ENCODE measurements at places on chromosomes 11 and 22.

DNA sequence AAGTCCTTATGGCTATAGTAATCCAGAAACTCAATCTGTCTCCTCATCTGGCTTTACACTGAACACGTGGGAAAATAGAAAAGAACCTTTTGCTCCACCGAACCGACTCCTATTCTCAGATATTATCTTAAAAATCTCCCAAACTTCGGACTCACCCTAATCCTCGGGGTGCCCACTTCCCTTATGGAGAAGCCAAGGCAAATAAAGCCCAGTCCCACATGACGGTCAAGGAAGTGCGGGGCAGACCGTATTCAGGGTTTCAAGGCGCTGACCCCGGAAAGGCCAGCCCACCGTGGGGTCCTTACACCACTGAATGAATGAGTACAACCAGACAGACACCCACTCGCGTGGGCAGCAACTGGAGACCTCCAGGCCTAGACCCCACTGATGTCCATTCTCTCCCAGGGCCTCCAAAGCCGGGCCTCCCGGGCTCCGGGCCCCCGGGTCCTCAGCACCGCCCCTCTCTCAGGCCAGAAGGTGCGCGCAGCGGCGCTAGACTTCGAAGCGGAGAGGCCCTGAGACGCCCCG is 489 bp downstream of the NUP98 start:
- DNase-seq, result no peak

GRCh38 chr22:46546466-46547178 is 9.2 kb upstream of the CELSR1 start:
- DNase-seq, result peak; percentile 42

- no peak for DNase-seq
These were observed 310.7 kb upstream of the NCAM1 start for GRCh38 chr11:112650527-112650926.

- DNase-seq, result no peak
These were observed 258.8 kb downstream of the SOX6 start for GRCh38 chr11:16097543-16097942.

GRCh38 chr11:122258446-122259194 is 142.6 kb upstream of the BLID start:
- DNase-seq, result no peak

DNA sequence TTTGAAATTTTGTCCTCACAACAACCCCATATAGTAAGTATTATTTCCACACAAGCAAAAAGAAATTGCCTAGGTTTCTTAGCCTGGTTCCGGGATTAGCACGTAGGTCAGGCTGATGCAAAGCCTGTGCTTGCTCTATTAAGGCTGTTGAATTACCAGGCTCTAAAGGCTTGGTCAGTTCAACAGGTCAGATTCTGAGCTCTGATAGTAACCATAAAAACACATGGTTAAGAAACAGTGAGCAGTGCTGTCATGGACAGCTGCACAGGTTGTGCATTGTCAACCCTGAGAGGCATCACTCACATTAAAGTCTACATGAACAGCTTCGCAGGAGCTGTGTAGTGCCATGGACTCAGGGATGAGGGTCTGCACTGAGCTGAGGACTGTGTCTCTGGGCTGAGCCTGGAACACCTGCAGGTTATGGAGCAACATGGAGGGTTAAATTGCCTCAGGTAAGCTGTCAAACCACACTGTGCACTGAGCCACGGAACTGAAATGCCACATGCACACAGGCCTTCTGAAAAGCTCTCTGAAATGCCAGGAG is 98.0 kb downstream of the PIWIL4 start:
- no peak for DNase-seq

DNA sequence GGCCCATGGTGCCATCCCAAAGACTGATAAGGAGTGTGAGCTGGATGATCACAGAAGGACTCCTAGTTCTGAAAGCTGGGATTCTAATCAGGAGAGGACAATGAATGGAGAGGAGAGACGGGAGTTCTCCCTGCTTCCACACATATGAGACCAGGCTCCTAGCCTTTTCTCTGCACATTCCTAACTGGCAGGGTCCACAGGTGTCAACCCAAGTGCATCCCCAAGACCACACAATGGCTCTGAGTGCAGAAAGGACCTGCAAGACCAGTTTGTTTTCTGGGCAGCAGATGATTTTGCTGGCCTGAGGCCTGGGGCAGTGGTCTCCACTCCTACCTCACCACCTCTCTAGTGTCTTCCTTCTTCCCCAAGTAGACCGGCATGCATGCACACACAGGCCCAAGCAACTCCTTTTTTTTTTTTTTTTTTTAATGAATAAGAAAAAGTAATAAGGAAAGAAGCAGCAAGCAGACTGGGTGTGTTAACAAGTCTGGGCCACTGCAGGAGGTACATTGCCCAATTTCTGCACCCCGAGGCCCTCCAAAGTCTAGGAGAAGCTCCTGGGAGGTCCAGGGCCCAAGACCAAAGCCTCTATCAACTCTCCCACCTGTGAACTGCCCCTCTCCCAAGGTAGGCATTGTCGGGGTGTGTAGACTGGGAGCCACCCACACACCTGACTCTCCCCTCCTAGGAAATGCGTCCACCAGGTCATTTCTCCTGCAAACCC is 1.2 kb upstream of the TSKU start:
- no peak for DNase-seq

GRCh38 chr11:117143390-117143789 is 697 bp upstream of the PAFAH1B2 start:
- DNase-seq, result peak; percentile 65

DNA sequence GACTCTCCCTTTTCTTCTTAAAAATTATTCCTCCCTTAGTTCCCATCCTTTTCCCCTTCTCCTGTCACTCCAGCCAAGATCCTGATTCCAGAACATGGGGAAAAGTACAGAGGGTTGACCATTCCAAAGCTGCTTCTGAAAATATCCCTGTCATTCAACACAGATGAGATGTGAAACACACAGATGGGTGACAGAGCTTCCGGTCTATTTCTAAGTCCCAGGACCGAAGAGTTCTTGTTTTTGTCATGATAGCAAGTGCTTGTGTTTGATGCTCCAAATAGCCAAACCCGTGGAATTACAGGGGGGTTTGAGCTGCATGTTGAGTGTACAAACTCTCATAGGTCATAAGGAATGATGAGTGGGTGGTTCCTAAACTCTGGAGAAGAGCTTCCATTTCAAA is 57.9 kb downstream of the PARVA start:
- DNase-seq, result no peak

- no peak for DNase-seq
These were observed 37.9 kb downstream of the KCNQ1 start for GRCh38 chr11:2482745-2483144.

- no peak for DNase-seq
These were observed 100.6 kb downstream of the FBXO7 start for GRCh38 chr22:32574958-32575910.

GRCh38 chr11:118198370-118198769 is 21.9 kb upstream of the SCN2B start:
- peak; percentile 36 for DNase-seq

- no peak for DNase-seq
These were observed 9.7 kb upstream of the SIK3 start for GRCh38 chr11:117107701-117108590.

DNA sequence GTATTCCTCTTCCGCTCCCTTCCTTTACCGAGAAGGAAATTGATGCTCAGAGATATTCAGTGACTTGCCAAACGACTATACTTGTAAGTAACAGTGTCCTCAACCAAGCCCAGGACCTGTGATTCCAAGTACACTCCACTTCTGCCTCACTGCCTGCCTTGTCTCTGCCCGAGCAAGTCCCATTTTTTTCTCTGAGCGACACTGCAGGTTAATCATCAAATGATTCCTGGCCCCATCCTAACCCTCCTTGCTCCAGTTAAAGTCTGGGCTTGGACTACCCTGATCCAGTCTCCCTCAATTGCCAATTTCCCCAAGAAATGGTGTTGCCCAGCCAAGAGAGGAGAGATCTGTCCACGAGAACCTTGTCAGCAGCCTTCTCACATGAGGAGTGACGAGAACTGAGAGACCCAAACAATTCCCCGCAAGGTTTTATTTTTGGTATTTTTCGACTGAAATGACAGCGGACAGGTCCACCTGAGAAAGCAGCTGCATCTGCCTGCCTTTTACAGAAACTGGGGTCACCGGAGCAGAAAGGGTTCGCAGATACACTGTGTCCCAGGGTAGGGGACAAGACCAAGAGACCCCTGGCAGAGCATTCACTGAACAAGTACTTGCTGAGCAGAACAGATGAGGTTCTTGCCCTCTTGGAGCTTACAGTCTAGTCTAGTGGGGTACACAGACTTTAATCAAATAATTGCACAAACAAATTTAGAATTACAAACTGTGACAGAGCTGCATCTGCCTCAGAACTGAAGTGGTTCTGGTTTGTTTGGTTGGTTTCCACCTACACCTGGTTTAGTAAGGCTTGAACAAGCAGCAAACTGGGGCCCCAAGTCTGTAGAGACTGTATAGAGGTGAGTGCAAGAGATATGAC is 11.4 kb downstream of the POU2AF1 start:
- DNase-seq, result no peak

- DNase-seq, result no peak
These were observed 163.3 kb downstream of the CEP164 start for GRCh38 chr11:117490911-117491310.

GRCh38 chr11:118872403-118872821 is 11.3 kb upstream of the CXCR5 start:
- DNase-seq, result no peak

DNA sequence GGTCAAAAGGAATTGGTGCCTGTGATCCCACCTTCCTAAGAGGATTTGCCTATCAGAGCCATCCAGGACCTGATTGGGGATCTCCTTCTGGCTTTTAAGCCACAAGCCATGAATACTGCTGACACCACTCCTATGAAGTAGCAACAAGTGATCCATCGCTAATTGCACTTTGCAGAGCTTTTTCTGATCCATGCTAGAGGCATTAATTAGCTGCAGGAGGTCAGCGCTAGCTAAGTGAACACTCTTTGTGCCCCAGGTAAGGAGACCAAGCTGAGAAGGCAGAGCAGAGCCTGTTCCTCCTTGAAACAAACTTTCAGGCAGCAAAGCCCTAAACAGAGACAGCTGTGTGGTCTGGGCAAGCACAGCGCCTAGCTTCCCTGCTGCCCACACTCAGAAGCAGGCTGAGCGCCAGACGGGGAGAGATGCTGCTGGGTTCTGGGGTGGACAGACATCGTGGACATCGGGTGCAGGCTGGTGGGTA is 122.2 kb downstream of the ABTB2 start:
- no peak for DNase-seq

- no peak for DNase-seq
These were observed 103.8 kb upstream of the CRYBB3 start for GRCh38 chr22:25095869-25096268.

- no peak for DNase-seq
These were observed 60.8 kb upstream of the NUP50 start for GRCh38 chr22:45102896-45103420.

- DNase-seq, result peak; percentile 52
These were observed 4.9 kb upstream of the CELSR1 start for GRCh38 chr22:46542011-46542985.

GRCh38 chr11:79939111-79939510 is 498.3 kb upstream of the TENM4 start:
- DNase-seq, result no peak

DNA sequence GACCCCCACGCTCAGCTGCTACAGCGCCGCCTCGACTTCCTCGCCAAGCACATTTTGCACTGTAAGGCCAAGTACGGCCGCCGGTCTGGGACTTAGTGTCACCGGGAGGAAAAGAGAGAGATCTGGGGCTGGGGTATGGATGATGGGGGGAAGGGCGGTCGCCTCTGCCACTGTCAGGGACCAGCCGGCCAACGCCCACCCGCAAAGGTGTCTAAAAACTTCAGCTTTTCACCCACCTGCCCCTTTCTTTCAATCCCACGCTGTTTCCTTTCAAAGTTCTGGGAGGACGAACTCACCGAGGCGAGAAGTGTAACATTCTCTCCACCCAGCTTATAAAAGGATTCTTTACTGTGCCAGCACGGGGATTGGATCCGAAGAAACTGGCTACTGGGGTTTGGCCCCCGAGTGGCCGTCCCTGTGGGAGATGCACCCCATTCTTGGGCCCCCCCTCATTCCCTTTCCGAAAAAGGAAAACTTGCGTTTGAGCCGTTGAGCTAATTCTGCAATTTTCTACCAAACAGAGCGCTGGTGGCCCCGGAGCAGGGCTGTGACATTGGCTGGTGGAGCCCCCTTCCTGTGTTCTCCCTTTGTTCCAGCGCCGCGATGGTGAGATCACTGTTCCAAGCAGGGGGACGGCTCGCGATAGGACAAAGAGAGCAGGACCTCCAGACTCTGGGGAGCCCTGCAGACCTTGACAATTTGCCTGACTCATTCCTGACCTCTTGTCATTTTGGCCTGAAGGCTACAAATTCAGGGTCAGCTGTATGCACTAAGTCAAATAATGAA is 1.8 kb downstream of the FJX1 start:
- DNase-seq, result peak; percentile 46

GRCh38 chr22:22848364-22848866 is 39.2 kb upstream of the IGLL5 start:
- DNase-seq, result peak; percentile 35

DNA sequence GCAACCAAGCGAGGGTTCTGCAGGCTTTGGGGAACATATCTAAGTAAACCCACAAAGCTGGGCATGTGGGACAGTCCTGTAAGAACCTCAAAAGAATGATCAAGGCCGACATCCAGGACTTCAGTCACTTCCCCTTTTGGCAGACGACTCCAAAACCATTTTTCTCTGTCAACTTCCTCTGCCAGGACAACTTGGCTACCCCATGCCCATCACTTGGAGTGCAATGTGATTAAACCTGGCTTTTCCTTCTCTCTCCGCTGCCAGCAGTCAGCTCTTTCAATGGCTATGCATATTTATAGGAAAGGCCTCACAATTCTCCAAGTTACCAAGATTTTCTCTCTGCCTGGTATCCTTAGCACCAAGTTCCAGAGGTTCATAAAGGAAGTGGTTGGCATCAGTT is 78.9 kb downstream of the C11orf58 start:
- no peak for DNase-seq

DNA sequence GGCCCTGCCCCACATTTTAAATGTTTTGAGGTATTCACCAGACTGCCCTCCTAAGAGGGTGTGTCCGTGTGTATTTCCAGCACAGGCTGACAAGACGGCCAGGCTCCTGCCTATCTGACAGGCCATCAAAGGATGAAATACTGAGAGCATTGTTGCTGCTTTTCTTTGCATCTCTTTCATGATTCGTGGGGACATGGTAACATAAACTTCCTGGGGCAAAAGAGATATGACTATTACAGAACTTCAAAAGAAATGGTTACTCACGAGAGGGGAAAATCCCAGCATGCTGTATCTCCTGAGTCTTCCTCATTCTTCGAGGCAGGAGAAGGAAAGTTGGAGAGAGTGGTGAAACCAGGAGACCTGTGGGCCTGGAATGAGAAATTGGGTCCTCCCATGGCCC is 10.3 kb upstream of the BIK start:
- no peak for DNase-seq

- DNase-seq, result no peak
These were observed 187.6 kb downstream of the PGR start for GRCh38 chr11:100942016-100942415.

Data from astrocyte of the spinal cord (primary cell).